ENCODE measurements at places on chromosomes 16 and 17.

DNA sequence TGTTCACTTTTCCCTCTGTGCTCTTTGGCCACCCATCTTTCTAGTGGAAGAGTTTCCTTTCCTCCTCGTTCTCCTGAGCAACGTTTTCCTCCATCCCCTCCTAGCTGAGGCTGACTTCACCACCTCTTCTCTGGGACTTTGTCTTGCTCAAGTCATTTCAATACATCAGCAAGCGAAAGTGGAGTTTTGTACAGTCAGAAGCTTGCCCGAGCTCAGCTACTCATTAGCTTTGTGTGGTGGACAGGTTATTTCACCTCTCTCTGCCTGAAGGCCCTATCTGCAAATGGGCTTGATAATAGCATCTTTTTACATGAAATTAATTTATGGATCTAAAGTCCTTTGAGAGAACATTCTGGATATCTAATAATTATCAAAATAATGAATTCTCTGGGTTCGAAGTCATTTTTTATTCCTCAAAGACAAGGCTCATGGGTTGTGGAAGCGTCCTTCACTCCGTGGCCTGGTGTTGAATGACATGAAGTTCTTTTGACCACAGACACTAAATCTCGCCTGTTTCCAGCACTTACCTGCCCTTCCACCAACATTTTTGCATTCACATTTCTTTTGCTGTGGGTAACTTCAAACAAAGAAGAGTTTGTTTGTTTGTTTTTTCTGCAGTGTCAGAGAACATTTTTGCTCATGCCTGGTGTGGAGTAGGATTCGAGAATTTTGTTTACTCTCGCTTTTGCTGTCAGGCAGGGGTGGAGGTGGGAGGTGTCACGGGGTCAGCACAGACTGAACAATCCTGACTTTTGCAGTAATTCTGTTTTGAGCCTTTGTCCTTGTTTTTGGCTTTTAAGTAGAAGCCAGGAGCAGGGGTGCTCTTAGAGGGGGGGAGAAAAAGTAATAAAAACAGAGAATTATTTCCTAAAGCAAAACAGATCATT, 155.0 kb upstream of the CACNG5 start:
- no peak for DNase-seq

- DNase-seq, result no peak
Measured at GRCh38 chr17:44223541-44224071, 4.1 kb upstream of the UBTF start.

- peak; percentile 24 for DNase-seq
Measured at GRCh38 chr17:19288453-19288852, 51.3 kb downstream of the EPN2 start.

GRCh38 chr16:15798671-15799070, 58.2 kb downstream of the MYH11 start:
- DNase-seq, result no peak

DNA sequence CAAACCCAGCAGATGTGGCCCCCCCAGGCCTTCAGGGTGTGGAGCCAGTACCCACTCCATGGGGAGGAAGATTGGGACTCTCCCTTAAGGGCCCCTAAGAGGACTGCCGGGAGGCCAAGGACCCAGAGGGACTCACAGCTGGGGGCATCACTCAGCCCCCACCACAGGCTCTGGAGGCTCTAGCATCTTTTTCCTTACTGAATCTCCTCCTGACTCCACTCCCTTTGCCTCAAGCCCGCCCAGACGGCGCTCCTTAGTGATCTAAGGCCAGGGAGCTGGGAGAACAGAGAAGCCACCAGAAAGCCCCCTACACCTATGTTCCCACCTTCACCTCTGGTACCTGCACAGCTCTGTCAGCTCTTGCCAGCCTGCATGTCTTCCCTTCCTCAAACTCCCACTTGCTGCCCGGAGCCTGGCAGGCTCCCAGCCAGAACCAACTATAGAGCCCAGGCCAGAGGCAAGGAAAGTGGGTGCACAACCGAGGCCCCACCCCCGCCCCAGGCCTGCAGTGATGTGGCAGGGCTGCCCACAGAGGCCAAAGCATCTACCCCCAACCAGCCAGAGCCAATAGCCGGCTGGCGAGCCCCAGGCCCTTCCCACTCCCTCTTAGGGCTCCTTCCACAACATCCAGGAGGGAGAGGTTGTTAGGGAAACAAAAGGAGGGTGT, 22.3 kb upstream of the MPO start:
- DNase-seq, result no peak

- DNase-seq, result no peak
Measured at GRCh38 chr16:88535191-88535856, 34.9 kb upstream of the ZC3H18 start.

DNA sequence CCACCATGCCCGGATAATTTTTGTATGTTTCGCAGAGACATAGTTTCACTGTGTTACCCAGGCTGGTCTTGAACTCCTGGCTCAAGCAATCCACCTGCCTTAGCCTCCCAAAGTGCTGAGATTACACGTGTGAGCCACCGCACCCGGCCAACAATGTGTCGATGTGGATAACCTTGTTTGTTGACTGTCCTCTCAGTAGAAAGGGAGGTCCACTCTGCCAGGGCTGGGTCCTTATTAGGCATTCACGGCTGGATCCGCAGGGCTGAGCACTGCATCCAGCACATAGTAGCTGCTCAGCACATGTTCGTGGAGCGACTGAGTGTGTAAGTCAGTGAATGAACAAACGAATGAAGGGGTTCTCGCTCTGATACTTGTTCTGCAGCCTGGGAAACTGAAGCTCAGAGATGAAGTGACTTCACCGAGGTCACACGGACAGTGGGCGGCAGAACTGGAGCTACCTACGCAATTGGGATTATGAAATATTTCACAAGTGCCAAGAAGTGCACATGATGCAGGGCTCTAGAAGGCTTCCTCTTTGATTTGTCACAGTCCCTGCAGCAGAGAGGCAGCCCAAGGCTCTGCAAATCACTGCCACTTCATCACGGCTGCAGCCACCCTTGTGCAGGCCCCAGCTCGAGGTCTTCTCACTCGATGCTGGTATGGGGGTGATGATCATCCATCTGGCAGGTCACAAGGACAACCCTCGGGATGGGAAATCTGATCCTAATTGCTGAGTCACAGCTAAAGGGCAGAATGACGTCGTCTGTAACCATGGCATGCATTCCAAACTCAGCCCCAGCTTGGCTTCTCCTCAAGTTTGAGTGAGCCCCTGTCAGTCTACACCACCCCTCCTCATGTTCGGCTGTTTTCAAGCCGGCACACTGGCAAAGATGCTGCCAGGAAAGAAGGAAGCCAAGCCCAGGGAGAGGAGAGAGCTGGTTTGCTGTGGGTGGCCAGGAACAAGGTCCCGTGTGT, 28.0 kb upstream of the SNN start:
- no peak for DNase-seq

DNA sequence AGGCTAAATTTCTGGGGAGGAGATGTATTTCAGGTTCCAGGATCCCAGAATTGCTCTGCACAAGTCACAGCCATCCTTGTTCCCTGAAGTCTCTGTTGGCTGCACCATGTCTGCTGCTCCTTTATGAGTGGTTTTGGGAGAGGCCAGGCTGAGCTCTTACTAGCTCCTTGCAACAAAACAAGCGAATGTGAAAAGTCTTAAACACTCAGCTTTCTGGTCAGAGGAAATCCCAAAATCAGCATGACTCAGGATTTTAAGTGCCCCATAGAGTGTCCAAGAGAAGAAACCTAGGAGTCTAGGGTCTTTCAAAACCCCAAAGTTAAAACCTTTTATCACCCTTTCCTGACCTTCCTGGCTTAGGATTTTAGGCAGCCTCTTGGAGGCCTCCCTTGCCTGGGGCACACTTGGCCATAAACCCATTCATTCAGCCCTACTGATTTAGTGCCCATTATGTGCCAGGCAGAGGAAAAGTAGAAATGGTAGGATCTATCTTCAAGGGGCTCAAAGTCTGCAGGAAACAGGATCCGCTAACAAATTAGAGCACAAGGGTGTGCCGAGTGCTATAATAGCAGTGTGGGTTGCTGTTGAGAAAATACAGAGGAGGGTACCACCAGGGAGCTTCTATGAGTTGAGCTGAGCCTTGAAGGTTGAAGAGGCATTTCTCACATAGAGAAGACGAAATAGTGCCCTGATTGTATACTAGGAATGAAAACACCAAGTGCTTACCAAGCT, 36.9 kb downstream of the SOST start:
- DNase-seq, result no peak

DNA sequence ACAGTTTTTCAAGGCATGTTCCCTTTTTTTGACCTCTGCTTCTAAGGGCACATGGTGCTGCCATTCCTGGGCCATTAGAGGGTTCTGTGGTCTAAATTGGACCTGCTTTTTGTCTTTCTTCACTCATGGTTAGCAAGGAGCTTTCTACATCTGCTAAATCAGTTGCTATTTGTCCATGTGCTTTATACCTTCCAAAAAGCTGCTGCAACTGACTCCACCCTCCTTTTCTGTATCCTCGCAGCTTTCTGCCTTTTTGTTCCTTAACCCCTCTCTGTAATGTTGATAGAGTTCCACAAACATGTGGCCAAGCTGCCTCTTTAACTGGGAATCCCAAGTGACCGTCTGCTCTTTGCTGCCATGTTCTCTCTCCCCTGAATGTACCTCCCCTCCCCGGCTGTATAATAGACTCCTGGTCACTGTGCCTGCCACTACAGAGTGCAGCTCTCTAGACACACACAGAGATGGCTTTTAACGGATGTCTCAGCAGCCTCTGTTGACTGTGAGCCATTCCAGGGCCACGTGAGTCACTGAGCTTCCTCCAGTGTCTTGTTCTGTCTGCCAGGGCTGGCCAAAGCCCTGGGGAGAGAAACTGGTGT, 57.4 kb upstream of the TEKT3 start:
- DNase-seq, result no peak

- no peak for DNase-seq
Measured at GRCh38 chr16:19118938-19119431, 5.2 kb downstream of the ITPRIPL2 start.

- DNase-seq, result no peak
Measured at GRCh38 chr16:70702624-70703023, 16.8 kb upstream of the MTSS2 start.

- DNase-seq, result no peak
Measured at GRCh38 chr16:23434380-23434779, 18.6 kb downstream of the COG7 start.

GRCh38 chr16:86575754-86576557, 2.4 kb upstream of the FOXL1 start:
- DNase-seq, result peak; percentile 84

- no peak for DNase-seq
Measured at GRCh38 chr17:41301204-41301790, 1.4 kb downstream of the KRTAP29-1 start.

DNA sequence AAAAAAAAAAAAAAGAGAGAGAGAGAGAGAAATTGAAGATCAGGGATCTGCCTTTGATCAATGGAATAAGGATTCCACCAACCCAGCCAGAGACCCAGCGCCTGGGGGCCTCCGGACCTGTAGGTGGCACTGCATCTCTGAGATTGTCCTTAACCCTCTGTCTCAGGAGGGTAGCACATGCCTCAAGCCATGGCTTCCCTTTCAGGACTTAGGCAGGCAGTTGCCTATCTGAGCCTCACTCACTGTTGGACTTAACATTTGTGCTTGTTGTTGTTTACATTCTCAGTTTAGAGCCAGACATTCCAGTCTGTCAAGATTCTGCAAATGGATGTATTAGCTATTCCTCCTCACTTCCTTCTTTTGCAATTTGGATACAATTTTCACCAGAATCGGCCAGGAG, 5.1 kb upstream of the SCNN1B start:
- DNase-seq, result no peak

DNA sequence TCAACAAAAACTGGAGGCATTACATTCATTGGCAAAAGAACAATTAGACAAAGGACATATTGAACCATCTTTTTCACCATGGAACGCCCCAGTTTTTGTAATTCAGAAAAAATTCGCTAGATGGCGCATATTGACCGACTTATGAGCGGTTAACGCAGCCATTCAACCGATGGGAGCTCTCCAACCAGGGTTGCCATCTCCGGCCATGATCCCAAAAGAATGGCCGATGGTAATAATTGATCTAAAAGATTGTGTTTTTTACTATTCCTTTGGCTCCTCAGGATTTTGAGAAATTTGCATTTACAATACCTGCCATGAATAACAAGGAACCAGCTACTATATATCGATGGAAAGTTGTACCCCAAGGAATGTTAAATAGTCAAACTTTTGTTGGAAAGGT, 21.4 kb downstream of the ALOX15B start:
- DNase-seq, result no peak

DNA sequence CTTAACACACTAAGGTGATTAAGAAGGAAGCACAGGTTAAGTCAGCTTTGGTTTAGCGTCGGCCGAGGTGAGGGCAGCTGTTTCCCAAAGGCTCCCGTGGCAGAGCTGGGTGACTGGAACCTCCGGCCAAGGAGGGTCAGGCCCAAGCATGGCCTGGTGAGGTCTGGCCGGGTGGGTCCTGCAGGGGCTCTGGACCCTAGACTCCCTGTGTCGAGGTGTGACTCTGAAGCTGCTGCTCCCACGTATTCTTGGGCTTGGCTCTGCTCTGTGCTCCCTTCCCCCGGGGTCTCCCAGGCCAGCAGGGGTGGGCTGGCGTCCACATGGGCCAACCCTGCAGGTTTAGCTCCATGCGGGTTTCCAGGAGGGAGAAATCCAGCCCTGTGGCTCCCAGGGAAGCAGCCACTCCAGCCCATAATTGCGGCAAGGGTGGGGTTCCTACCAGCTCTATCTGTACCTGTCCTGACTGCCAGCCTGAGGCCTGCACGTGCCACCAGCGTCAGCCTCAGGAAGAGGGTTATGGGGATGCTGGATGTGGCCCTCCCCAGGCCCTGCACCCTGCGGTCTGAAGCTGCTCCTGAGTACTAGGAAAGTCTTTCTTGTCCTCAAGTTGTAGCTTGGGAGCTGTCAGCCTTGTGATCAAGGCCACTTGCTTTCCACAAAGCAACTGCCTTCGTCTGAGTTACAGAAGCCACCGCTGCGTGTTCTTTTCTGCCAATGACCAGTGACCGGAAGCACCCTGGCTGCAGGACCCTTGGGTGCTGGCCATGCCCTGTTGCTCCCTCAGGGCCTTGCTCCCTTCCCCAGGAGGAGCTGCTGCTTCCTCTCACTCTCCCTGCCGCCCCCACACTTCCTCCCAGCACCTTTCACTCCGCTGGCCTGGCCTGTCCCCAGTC, 4.8 kb downstream of the CDK5R1 start:
- DNase-seq, result no peak

All from left renal pelvis (tissue), 4 donors.